ENCODE measurements at places on chromosomes 7 and 10.

- no peak for DNase-seq
Measured at GRCh38 chr7:87345962-87346371, 503 bp downstream of the CROT start.

DNA sequence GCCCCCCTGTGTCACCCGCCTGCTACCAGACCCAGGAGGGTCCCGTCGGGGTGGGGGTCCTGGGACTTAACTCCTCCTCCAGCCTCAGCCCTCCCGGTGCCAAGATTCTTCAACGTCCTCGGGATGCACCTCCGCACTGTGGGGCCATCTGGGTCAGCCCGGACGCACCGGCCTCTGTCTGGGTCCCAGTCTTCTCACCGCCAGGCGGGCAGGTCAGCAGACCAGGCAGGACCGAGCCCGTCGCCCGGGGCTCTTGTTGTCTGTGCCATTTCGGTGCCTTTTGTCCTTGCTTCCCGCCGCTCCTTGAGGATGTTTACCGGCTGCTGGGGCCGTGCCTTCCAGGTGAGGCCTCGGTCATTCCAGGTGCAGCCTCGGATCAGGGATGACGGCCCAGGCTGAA is 32.1 kb upstream of the PSMG3 start:
- no peak for DNase-seq

DNA sequence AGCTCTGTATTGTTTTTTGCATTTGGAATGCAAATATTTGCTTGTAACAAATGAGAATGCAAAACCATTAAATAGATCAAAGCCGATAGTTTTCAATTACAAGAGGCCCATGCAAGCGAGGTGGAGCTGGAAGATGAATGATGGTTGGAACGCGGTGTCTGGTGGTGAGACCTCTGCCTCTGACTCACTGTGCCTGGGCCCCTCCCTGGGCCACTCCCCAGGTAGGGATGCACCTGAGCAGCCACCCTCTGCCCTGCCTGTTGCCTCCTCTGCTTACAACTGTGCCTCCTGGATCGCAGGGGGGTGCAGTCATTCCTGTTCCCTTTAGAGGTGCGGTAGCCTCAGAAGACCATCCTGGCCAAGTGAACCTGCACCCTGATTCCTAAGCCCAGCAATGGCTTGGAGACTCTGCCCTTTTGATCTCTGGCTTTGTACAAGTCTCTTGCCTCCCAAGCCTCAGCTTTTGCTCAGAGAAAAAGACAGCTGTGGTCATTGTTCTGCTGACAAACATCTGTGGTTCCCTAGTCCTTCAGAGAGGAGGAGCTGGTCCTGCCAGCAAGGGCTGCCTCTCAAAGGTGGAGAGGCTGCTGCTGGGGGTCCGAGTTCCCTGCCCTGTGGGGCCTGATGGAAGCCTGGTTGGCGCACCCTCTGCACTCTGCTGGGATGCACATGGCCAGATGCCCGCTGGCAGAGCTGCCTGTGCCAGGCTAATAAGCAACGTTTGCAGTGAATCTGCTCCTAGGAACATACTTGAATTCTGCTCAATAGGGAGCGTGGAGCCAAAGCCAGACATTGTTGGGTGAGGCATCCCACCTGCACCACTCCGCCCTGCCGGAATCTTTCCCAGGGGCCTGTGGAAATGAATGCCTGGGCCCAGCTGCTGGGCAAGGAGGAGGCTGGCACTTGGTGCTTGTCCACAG is 126.3 kb upstream of the TCERG1L start:
- no peak for DNase-seq

DNA sequence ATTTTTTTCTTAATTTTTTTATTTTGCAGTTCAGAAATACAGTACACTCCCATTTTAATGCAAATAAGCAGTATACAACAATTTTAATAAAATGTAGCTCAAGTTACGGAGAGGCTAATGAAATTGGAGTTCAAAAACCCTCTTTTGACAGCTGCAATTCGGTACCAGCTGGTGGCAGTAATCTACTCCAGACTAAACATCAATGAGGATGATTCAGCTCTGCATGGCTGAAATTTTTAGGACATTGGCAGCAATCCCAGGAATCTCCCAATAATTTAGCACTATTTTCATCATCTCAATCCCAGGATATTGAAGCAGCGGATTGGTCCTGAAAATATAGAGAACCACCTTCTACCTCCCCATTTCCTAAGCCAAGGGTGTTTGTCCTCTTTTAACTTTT is 278.8 kb downstream of the CACNA2D1 start:
- DNase-seq: peak; percentile 61

All from GM04504 (cell line).